Fibroblast of skin of back (primary cell): ENCODE measurements at places on chromosomes 13 and 19.

DNA sequence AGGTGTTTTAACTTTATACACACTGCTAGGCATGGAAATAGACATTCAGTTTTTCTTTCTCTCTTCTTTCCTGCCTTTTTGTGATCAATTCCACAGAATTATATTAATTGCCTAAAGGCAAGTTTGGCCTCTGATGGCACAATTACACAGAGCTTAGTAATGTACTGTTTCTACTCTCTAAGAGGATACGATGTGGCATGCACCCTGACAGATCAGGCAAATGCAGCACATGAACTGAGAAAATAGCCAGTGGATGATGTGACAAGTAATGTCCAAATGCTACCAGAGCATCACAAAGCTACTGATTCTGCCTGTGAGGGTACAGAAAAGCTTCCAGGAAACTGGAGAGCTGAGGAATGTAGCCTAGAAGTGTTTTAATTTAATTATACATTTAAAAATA, 233.8 kb upstream of the PRR20A start:
- no peak for DNase-seq

DNA sequence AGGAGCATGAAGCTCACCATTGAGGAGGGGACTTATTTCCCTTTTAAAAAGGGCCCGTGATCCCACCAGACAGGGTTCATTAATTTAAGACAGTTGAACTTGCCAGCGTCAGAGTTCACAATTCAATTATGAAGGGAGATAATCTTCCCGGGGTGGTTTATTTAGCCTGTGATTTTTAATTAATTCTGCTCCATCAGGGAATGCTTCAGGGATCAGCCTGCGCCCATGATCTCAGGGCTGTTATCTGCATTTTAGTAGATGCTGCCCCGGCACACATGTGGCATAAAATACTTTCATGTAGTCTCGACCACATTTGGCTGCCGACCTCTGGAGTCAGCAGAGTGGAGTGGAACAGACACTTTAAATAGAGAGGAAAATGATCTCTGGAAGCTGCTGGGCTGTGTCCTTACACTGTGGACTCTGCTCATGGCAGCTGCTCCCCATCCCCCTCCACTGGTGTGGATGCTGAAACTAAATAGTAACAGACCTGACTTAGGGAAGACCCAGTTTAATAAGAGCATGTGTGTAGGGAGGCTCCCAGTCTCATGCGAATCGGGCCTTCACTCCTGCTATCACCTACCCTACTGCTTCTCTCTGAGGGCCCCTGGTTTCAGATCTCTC, 256.9 kb downstream of the TEX29 start:
- DNase-seq: no peak

GRCh38 chr13:97385146-97385545, 48.8 kb upstream of the RAP2A start:
- DNase-seq: peak; percentile 71

DNA sequence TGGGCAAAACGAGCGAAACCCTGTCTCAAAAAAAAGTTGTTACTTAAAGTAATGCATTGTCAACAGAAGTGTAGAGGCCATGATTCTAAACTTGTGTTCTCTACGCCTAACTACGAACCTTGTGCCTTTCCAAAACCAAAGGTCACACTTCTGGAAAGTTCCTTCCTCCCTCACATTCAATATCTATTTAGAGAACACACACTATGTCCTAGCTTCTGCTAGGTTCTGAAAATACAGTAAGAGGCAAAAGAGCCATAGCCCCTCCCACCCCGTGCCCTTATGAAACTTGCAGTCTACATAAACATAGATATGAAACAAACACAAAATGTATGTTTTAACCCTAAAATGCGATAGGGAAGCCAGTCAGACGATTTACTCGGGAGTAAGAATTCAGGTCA, 36.4 kb downstream of the RNF6 start:
- DNase-seq: no peak

- DNase-seq: peak; percentile 100
Observed at GRCh38 chr13:30743319-30744055, 8.1 kb downstream of the ALOX5AP start.

- no peak for DNase-seq
Observed at GRCh38 chr19:17484520-17485185, 14.3 kb downstream of the SLC27A1 start.

GRCh38 chr19:1169921-1170885, 3.9 kb downstream of the SBNO2 start:
- DNase-seq: no peak

DNA sequence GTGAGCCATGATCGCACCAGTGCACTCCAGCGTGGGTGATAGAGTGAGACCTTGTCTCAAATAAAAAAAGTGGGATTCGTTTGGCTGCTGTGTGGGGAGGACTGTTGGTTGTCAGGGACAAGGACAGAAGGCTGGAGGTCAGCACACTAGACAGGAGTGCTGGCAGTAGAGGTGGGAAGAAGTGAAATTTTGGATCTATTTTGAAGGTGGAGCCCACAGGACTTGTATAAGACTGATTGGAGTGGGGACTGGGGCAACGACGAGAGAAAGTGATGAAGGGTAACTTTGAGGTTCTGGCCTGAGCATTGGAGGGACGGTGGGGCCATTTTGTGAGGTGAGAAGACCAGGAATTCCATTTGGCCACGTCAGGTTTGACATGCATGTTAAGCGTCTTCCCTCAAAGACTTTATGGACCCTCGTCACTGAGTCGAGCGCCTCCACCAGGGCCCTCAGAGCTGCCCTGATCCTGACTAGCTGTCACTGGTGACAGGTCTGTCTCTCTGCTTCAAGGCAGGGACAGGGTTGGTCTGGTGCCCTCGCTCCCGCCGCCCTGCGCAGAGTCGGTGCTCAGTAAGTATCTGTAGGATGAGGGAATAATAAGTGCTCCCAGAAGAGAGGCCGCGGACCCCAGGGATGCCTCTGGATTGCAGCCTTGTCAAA, 673 bp downstream of the CTU1 start:
- DNase-seq: peak; percentile 38

DNA sequence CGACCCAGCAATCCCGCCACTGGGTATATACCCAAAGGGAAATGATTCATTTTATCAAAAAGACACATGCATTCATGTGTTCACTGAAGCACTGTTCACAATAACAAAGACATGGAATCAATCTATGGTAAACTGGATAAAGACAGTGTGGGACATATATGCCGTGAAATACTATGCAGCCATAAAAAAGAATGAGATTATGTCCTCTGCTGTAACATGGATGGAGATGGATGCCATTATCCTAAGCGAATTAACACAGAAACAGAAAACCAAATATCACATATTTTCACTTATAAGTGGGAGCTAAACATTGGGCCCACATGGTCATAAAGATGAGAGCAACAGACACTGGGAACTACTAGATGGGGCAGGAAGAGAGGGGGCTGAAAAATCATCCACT, 345.0 kb downstream of the UQCRFS1 start:
- DNase-seq: no peak

DNA sequence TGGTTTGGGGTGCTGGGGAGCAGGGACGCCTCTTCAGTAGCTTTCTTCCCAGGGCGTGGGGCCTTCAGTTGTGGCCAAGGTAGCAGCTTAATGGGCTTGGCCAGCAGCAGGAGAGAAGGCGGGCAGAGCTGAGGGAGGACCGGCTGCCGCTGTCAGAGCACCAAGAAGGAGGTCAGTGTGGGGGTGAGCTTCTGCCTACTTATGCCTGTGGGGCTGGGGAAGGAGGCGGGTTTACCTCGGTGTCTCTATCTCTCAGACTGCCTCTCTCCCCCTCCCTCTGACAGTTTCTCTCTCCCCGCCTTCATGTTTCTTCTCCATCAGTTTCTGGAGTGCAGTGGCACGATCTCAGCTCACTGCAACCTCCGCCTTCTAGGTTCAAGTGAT, at the start of gene CAPN12:
Gene CAPN12 (minus strand): TSS at position 177 of the 384 bp plus-strand sequence. CDS start 309 bp downstream, outside the sequence.
- DNase-seq: no peak

GRCh38 chr13:20964904-20965303, 62.4 kb upstream of the XPO4 start:
- DNase-seq: peak; percentile 31

- DNase-seq: no peak
Observed at GRCh38 chr19:58118979-58119733, 21.1 kb upstream of the ZSCAN18 start.

- DNase-seq: no peak
Observed at GRCh38 chr13:58004751-58005150, 373.2 kb downstream of the PCDH17 start.

DNA sequence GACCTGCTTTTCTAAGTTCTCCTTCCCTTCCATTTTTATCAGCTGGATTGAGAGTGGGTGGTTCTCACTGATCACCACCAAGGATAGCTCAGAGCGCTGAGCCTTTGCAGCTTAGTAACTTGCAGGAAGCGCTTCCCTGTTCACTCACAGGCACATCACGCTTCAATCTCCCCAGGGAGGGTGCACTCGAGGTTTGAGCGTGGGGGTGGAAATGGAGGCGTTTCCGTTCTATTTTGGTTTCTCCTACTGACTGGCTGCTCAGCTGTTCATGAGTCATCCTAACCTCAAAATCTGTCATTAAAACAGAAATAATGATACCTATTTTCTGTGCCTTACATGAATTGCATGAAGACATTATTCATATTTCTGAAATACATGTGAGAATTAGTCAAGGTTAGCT, 292.1 kb downstream of the SPRY2 start:
- peak; percentile 99 for DNase-seq

- no peak for DNase-seq
Observed at GRCh38 chr19:341386-342127, 3.0 kb downstream of the MIER2 start.

DNA sequence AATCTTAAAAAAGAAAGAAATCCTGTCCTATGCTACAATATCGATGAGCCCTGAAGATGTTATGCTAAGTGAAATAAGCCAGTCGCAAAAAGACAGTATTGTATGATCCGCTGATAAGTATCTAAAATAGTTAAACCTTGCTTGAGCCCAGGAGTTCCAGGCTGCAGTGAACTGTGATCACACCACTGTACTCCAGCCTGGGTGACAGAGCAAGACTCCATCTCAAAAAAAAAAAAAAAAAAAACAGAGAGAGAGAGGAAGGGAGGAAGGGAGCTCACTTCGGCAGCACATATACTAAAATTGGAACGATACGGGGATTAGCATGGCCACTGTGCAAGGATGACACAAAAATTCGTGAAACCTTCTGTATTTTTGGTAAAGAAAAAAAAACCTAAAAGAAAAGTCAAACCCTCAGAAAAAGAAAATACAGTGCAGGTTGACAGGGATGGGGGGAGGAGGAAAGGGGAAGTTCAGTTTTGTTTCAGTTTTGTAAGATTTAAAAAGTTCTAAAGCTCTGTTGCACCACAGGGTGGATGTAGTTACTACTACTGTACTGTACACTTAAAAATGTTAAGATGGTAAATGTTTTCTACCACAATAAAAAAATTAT, 8.4 kb downstream of the CLASRP start:
- DNase-seq: no peak

DNA sequence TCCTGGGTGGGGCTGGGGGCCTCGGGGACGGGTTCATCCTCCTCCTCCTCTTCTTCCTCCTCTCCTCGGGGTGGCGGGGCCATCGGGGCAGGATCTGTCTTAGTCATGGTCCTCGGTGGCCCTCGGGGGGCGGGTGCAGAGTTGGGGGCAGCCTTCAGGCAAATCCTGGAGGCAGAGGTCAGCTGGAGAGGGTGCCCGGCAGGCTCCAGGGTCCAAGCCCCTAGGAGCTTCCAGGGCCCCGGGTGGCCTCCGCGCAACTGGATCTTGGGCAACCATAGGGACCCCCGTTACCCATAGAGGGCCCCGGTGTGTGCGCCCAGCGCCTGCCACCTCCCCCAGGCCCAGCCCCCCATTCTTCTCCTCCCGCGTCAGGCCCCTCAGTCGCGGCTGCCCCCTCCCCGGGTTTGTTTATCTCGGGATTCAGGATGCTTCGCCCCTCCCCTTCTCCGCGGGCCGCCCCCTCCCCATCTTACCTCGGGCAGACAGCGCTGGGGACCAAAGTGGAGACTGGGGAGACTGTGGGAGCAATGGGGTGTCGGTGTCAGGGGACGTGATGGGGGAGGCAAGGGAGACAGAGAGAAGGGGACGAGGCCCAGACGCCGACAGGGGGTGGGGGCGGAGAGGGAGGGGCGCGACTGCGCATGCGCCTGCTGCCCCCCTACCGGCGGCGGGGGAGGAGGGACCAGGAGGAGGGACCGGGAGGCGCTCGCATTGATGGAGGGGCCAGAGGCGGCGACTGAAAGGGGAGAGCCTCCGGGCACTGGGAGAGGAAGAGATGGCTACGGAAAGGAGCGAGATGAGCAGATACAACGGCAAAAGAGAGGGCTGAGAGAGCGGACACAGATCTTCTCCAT, at the start of gene CLIP3:
Gene CLIP3 (minus strand): TSS at position 623 of the 854 bp plus-strand sequence. CDS start 516 bp downstream, at position 107.
- DNase-seq: peak; percentile 73

DNA sequence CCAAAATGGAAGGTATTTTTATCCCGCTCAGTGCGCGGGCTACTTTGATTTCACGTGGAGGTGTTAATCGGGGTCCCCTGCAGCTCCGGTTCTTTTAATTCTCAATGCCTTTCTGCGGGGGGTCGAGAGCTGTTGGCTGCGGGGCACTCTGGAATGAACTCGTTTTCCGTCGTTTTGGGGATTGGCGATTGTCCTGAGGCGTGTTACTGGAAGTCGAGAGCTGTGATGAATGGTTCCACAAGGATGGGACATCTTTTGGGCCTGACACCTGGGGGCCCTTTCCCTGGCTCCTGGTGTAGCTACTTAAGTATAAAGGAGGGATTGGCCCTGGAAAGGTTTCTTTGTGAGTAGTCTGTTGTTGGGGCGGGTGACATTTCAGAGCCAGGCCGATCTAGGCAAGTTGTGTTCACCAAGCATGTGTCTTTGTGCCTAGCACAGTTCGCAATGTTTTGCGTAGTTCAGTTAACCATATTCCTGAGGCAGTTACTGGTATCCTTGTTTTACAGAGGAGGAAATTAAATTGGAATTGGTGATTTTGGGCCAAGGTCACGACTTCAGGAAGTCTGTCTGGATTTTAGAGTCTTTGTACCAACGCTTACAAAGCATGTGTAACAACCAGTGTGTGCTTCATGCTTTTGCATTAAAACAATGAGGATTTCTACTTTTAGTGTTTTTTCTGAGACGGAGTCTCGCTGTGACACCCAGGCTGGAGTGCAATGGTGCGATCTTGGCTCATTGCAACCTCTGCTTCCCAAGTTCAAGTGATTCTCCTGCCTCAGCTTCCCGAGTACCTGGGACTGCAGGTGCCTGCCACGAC, 846 bp downstream of the RPL13A start:
- no peak for DNase-seq

GRCh38 chr13:91127995-91128394, 219.5 kb upstream of the MIR17HG start:
- DNase-seq: no peak

DNA sequence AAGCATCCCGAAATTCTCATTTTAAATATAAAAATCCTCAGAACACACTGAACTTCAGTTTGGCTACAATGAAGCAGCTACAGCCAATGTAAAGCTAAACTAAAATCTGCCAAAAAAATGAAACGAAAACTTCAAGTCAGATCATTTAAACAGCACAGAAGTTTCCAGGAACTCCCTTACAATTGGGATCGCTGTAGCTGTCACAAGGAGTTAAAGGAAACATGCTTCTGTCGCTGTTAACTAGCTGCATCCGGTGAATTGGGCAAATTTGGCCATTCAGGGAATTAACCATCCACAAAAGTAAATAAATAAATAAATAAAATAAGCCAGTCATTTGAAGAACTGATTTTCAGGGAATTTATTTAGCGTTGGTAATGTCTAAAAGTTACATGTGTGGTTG, 77.0 kb upstream of the PEG3 start:
- DNase-seq: no peak
